Osteoblast (primary cell): ENCODE measurements at places on chromosomes 5 and 9.

GRCh38 chr5:155908543-155908942, 418.4 kb upstream of the SGCD start:
- no peak for DNase-seq

DNA sequence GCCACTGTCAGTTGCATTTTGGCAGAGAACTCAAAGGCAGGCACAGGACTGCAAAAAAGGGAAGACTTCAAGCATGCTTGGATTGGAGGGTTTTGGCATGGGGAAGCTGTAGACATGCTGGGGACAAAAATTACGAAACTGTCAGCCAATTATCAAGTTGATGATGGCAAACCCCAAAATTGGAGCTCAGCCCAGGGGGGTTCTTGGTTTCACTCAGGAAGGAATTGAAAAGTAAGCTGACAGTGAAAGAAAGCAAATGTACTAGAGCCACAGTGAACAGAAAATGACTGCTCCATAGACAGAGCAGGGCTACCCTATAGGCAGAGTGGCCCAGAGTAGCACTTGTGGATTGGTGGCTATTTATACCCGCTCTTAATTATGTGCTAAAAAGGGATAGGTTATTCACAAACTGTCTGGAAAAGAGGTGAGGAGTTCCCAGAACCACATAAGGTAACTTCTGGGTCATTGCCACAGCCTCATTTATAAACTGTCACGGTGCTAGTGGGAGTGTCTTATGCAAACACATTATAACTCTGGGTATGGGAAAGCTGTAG, 14.6 kb upstream of the CFAP95 start:
- DNase-seq = no peak

GRCh38 chr5:68780299-68780955, 313.4 kb upstream of the SLC30A5 start:
- DNase-seq = no peak

GRCh38 chr9:133830310-133830709, 92.2 kb upstream of the SARDH start:
- DNase-seq = no peak

DNA sequence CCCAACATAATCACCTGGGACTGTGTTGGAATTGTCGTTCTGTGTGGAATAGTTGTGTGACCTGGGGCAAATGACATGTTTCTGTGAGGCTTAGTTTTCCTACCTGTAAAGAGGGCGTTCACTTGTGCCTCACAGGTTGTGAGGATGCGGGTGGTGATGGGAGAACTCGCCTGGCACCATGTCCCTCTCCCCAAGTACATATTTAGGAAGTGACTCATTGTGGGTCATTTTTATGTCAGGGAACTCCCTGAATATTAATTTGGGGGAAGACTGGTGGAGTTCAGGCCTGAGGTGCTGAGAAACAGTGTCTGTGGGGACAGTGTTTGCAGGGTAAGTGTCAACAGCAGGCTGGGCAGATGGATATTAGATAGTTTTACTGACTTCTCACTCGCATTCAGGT, 144.7 kb downstream of the KDM4C start:
- DNase-seq = peak; percentile 44
